ENCODE measurements at places on chromosomes 7 and 10. TPM values are rescaled to one million over a fixed set of nuclear protein-coding genes. Genes with fewer than 3 reads are reported as not detected.

DNA sequence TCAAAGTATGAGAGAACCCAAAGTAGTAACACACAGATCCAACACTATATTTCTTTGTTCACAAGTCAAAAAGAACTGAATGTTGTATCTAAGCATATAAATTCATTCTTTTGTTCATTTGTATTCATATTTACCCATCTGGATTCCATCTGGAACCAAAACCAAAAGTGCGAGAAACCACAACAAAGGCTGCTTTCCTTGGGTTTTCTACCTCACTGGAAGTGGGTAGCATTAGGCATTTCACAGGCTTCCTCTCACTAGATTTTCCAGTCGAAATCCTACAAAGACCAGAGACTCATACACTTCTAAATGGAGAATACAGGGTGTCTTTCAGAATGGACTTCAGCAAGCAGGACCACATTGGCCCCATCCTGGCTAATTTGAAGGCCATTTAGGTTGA lies 109.8 kb upstream of the WNT16 start:
- H3K4me1 ChIP-seq = no peaks in the 10 kb centered on the region
- H3K27ac ChIP-seq = no peak overlapping the region
- H3K4me3 ChIP-seq = no peak overlapping the region
- H3K36me3 ChIP-seq = no peaks in the 10 kb centered on the region
- no peaks in the 10 kb centered on the region for H3K27me3 ChIP-seq
- DNase-seq = no peak

DNA sequence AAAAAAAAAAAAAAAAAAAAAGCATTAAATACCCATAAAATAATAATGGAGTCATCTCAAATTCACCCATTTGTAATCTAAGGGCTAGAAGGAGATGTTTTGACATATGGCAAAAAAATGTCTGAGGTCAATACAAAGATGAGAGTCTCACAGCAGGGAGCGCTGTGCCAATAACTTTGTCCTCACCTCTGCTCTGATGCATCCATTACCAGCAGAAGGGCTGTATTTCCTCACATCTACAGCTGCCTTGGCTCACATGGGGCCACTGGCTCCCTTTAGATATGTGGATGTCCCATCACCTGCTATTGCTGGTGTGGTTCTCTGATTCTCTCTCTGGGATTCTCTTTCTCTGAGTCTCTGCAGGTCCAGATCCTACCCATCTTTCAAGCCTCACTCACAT lies 90.3 kb upstream of the FAM133B start:
- no peak for DNase-seq
- H3K27me3 ChIP-seq = no peaks in the 10 kb centered on the region
- no peaks in the 10 kb centered on the region for H3K36me3 ChIP-seq

The UTF1 gene
- not detected for total RNA-seq

DNA sequence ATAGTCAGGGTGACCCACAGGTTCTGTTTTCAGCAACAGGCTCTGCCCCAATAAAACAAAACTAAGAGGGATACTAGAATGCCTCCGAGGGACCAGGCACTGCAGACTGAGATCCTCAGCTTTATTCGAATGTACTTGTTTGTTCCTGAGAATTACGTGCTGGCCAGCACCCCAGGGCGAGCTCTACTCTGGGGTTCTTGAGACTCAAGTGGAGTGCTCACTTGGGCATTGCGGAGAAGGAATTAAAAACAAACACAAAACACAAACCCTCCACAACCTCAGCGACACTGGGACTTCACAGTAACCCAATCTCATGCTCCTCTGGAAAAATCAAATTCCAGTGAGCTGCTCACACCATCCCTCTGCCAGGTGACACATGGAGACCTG lies 250.7 kb downstream of the TNS3 start:
- no peaks in the 10 kb centered on the region for H3K27me3 ChIP-seq
- DNase-seq = no peak
- no peak overlapping the region for H3K4me3 ChIP-seq

The AMPH gene
- 5.0 TPM for total RNA-seq

GRCh38 chr7:78185149-78185745 lies 386.7 kb downstream of the PHTF2 start:
- no peaks in the 10 kb centered on the region for H3K27me3 ChIP-seq
- no peaks in the 10 kb centered on the region for H3K4me1 ChIP-seq
- no peaks in the 10 kb centered on the region for H3K36me3 ChIP-seq
- DNase-seq = no peak

The NPY gene
- total RNA-seq = not detected

DNA sequence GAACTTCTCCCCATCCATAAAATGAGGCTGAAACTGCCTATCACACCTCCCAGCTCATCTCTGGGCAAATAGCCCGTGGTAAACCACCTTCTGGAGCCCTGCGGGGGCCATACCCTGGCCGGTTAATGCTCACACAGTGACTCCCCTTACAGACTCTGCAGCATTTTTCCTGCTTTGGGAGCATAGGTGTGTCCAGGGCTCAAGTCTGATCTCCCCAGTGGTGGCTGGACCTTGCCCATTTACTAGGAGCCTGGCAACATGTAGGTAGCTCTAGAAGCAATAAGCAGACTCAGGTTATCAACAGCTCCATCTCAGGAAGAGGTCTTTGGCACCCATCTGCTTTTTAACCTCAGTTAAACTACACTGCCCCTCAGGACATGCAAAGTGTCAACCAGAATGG lies 5.5 kb upstream of the CDHR1 start:
- no peaks in the 10 kb centered on the region for H3K4me1 ChIP-seq
- H3K27me3 ChIP-seq = peaks cover 28% of the 10 kb centered on the region
- no peak overlapping the region for H3K27ac ChIP-seq
- no peak overlapping the region for H3K4me3 ChIP-seq
- DNase-seq = no peak

GRCh38 chr7:43530553-43531410 lies 52.1 kb upstream of the STK17A start:
- H3K36me3 ChIP-seq = no peaks in the 10 kb centered on the region
- no peaks in the 10 kb centered on the region for H3K27me3 ChIP-seq
- H3K4me1 ChIP-seq = no peaks in the 10 kb centered on the region

The TFAM gene
- total RNA-seq = 22.3 TPM

The MYL7 gene
- total RNA-seq = not detected

DNA sequence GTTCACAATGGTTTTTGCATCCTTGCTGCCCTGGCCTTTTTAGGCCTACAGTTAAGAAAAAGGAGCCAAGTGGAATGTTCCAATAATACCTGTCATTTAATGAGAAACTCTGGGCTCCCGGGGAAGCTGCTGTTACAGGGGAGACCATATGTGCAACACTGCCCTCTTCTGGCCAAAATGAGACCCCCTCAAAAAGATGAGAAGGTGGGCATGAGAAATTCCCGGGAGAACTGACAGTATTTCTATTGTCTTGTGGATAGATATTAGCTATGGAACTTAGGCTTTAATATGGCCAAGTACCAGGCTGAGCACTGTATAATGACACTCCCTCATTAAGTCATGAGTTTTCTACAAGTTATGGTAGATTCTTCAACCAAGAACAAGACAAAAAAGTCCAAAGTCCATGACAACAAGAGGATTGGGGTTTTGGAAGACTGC lies 99.4 kb downstream of the CCDC3 start:
- no peaks in the 10 kb centered on the region for H3K36me3 ChIP-seq
- H3K27me3 ChIP-seq = no peaks in the 10 kb centered on the region
- H3K4me1 ChIP-seq = no peaks in the 10 kb centered on the region
- DNase-seq = peak; percentile 30
- H3K4me3 ChIP-seq = no peak overlapping the region

DNA sequence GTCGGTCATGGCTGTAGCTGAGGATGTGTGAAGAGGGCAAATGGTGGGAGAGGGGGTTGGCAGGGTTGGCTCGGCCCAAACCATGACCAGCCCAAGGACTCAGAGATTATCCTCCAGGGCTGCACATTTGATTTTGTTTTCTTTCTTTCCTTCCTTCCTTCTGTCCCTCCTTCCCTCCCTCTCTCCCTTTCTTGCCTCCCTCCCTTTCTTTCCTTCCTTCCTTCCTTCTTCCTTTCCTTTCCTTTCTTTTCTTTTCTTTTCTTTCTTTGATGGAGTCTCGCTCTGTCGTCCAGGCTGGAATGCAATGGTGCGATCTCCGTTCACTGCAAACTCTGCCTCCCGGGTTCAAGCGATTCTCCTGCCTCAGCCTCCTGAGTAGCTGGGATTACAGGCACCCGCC lies 3.8 kb downstream of the SSC4D start:
- no peak for DNase-seq
- no peaks in the 10 kb centered on the region for H3K27me3 ChIP-seq
- H3K4me1 ChIP-seq = no peaks in the 10 kb centered on the region
- no peaks in the 10 kb centered on the region for H3K36me3 ChIP-seq
- H3K4me3 ChIP-seq = no peak overlapping the region

GRCh38 chr10:49429458-49429857 lies 33.6 kb upstream of the DRGX start:
- H3K36me3 ChIP-seq = no peaks in the 10 kb centered on the region
- H3K4me3 ChIP-seq = no peak overlapping the region
- no peaks in the 10 kb centered on the region for H3K4me1 ChIP-seq
- DNase-seq = no peak
- H3K27ac ChIP-seq = no peak overlapping the region
- no peaks in the 10 kb centered on the region for H3K27me3 ChIP-seq

DNA sequence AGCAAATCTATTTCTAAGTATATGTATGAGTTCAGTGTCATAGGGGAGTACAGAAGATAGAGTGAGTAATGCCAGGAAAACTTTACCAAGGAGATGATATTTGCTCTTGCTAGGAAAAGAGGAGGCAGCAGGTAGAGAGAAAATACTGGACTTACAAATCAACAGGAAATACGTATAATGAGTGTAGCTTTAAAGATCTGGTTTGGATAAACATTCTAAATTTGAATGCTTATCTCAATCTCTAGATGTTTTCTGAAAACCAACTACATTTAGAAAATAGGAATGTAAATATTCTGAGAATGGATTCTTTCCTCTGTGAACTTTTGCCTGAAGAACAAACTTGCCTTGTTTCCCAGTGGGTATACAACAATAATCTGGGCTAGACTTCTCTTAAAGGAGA lies 46.9 kb upstream of the GNAI1 start:
- no peak overlapping the region for H3K27ac ChIP-seq
- no peaks in the 10 kb centered on the region for H3K27me3 ChIP-seq
- no peak for DNase-seq
- H3K36me3 ChIP-seq = no peaks in the 10 kb centered on the region
- H3K4me1 ChIP-seq = no peaks in the 10 kb centered on the region
- H3K4me3 ChIP-seq = no peak overlapping the region

The IPMK gene
- 7.9 TPM for total RNA-seq

DNA sequence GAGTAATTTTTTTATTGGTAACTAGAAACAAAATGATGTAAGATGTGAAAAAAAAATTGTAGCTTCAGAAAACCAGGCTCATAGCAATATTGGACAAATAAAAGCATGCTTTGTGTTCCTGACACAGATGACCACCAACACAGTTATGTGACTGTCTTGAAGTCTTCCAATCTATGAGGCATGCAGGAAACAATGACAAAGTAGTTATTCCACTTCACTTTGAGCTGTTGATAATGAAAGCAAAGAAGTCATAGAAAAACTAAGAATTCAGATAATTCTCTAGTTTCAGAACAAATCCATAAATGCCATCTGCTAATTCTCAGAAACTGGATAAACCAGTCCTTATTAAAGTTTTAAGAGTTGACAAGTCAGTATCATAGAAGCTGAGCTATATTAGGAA lies 378.4 kb upstream of the SEMA3D start:
- no peak overlapping the region for H3K4me3 ChIP-seq
- H3K4me1 ChIP-seq = no peaks in the 10 kb centered on the region
- H3K36me3 ChIP-seq = no peaks in the 10 kb centered on the region
- H3K27ac ChIP-seq = no peak overlapping the region
- no peak for DNase-seq

DNA sequence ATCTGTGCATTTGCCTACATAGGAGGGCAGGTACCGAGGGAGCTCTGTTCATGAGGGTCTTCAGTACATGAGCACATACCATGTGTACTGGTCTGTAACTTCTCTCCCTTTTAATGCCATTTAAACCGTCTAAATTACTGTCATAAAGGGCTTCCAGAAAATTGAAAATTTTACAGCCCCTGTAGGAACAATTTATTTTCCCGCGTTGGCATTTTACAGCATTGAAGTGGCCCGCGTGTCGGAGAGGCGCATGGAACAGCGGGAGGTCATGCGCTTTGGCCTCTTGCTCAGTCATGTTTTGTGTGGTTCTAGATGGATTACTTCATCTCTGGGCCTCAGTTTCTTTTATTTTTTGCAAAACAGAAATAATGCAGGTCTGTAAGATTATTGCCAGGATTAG lies 9.8 kb downstream of the WIPI2 start:
- no peak overlapping the region for H3K4me3 ChIP-seq
- no peak overlapping the region for H3K27ac ChIP-seq
- no peaks in the 10 kb centered on the region for H3K4me1 ChIP-seq

The ACHE gene
- 4.3 TPM for total RNA-seq
